Activated naive CD4-positive, alpha-beta T cell (primary cell): ENCODE measurements at places on chromosomes 1 and 21.

DNA sequence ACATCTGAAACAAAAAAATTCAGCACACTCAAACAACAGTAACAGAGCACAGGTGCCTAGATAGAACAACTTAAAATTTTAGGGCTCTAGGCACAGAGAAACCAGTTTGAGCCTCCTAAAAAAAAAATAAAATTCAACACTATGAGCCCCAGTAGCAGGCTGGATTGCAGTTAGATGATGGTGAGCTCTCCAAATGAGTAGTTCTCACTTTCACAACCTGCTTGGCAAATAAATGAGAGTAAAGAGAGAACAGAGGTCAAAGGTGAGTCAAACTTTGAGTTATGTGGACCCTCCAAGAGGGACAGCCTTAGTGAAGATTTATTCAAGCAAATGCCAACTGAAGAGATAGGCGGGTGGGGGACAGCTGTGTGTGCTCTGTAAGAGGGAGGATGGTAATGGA, 3.6 kb downstream of the BEND5 start:
- DNase-seq = no peak

DNA sequence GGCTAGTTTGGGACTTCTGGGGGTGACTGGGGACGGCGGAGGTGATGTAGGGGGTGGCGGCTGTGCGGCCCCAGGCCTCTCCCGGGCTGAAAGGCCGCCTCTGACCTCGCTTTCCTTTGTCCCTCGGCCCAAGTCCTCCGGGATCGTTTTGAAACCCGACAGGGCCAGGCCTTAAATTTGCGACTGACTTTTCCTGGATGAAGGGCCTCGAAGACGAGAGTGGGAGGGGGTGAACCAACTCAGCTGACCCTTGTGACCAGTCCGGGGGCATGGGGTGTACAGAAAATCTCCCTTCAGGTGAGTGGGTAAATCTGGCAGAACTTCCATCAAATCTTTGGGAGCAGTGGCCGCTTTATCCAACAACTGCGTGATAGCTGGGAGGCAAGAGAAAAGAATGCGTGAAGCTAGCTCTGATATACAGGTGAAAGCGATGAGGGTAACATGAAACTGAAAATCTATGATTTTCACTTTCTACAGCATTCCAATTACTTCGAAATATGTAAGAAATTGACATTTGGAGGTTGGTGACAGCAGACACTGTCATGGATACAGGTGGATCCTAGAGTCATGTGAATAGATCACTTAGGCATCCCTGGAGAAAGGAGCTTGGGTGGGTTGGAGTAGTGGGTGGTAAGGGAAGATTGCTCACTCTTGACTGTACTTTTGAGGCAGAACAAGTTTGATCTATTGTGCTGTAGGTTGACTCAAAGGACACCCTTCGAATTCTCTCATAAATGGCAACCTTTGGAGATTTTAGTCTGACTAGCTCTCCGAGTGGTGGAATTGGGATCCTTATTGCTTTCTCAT, 885 bp downstream of the AHCYL1 start:
- DNase-seq = no peak

DNA sequence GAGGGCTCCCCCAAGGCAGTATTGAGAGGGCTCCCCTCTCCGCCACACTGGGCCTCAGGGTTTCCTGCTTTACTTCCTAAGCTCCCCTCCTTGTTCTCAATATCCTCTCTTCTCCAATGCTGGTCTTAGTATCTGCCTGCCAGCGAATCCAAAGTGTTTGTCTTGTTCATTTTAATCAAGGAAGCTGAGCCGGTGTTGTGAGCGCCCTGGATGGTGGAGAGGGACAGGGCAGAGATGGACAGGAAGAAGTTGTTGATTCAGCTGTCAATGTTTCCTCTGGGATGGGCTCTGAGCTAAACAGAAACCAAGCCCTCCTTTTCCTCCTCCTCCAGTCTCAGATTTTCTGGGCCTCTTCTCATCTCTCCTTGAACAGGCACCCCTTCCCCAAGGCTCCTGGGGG, 5.4 kb downstream of the OLFML3 start:
- no peak for DNase-seq

DNA sequence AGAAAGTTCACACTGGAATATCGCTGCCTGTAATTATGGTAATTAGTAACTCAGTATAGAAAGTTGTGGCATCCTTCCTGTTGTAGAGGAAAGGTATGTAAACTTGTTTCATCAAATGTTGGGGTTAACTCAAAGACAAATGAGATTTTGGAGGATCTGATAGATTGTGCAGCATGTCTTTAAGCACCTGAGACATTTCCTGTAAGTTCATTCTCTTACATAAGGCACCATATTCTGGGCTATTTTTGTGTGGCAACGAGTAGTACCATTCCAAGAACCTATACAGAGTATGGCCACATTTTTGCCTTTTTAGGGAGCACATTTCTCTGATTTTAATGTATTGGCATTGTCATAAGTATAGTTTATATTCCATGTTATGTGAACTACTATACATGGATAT, 88.8 kb downstream of the CDC14A start:
- no peak for DNase-seq

- DNase-seq = no peak
Observed at GRCh38 chr1:60936591-60937342, 145.6 kb upstream of the NFIA start.

GRCh38 chr1:206516728-206516990, 9.3 kb downstream of the RASSF5 start:
- no peak for DNase-seq

DNA sequence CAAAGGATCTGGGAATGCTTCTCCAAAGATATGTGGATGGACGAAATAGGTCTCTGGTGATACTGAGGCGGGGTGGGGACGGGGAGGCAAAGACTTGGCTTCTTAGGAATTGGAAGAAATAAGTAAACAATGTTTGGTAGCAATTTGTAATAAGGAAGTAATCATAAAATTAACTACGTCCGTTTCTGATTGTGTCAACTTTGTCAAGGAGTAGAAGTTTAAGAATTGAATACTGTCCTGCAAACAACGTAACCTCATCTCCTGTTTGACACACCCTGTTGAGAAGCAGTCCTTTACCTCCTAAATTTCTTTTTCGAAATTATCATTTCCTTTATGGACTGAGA, 471 bp downstream of the POLR3C start:
- DNase-seq = no peak
